Heart left ventricle (tissue), 16 donors: ENCODE measurements at places on chromosomes 2 and 18.

GRCh38 chr2:191580581-191580980 is 97.4 kb upstream of the NABP1 start:
- DNase-seq = no peak

DNA sequence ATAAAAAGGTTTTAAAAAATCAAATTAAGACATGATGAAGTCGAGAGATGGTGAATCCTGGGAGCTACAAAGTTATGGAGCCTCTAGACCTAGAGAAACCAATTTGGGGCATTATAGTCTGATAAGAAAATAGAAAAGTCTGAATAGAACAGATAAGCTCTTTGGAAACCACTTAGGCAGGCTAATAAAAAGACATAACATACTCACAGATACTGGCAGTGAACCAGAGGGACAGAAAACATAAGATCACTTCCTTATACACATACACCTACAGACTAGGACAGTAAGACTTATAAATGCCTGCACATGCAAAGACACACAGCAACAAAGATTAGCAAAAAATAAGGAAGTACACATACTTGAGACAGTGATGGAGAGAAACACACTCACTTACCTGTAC is 20.0 kb downstream of the SMC6 start:
- DNase-seq = no peak

GRCh38 chr18:55430026-55430425 is 158.0 kb downstream of the TCF4 start:
- no peak for DNase-seq

DNA sequence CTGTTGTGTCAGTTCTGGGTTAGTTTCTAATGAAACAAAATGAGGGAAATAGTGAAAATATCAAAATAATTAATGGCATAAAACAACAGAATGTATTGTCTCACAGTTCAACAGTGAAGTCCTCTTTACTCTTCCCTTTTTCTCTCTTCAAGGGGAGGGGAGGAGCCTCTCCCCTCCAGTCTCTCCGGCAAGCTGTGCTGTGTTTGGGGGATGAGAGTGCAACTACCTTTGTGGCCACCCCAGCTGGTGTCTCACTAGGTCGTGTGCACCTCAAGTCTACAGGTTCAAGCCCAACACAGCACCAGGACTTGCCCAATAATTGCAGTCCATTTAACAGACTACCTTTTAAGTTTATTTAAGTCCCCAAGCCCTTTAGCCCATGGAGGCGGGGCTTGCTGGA is 271.7 kb upstream of the DOK6 start:
- no peak for DNase-seq

DNA sequence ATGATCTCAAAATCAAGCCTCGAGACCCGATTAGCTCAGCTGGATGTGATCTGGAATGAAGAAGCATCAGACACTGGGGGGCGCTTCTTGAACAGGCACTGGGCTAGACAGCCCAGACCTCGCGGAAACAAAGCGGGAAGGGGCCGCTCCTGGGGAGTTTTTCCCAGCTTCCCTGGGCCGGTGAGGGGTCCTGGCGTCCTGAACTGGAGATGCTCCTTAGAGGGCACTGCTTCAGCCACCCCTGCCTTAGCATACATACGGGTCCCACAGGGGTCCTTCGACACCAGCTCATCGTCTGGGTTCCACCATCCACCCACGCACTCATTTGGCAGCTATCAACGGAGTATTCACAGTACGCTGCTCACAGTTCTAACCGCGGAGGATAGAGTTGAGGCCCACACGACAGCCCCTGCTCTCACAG is 146.7 kb downstream of the TSN start:
- peak; percentile 64 for DNase-seq

GRCh38 chr2:105882341-105882740 is 137.6 kb downstream of the NCK2 start:
- no peak for DNase-seq

- DNase-seq = no peak
Observed at GRCh38 chr18:48754559-48754958, 196.2 kb downstream of the SMAD7 start.

DNA sequence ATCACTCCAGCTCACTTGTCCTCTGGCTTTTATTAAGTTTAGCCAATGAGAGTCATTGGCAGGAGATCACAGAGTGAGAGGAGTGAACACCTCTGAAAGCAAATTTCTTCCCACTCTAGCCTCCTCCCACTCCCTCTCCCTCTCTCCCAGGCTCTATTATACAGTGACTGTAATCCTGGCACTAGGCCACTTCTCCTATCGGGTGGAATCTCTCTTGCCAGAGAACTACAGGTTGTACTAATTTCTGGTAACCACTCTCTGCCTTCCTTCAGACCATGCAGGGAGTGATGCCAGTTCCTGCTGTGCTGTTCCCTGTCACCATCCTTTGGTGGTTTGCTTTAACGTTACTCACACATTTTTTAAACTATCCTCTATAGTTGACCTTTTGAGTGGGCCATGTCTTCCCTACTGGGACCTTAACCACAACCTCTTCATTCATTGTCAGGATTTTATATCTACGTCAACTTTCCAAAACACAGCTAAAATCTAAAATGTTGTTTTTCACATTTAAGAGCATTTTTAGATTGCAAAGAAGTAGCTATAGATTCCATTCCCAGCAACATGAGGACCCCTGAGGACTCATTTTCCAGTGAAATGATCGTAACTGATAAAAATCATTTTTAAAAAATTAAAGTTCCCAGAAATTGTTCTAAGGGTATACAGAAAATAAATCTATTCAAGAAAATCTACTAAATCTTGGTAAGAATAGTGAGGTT is 217.1 kb downstream of the MREG start:
- DNase-seq = no peak

GRCh38 chr2:49582946-49583345 is 428.6 kb upstream of the FSHR start:
- DNase-seq = no peak

- DNase-seq = peak; percentile 50
Observed at GRCh38 chr18:35117951-35118411, 76.8 kb downstream of the MAPRE2 start.

DNA sequence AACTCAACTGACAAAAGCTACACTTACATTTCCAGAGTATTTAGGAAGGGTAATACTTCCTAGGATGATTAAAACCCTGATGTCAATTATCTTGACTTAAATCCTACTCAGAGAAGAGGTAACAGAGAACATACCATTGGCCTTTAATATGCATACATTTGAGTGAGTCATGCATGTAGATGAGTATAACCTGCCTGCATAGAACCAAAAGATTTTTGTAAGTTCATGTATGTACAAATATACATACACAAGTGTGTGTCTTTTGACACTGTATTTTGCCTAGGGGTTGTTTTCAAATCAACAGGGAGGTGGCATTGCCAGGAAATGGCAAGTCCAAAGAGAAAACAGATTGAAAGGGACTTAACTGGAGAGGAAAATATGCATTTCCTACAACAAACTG is 6.1 kb downstream of the BMP10 start:
- no peak for DNase-seq

- DNase-seq = no peak
Observed at GRCh38 chr2:63345285-63345633, 243.0 kb downstream of the WDPCP start.

DNA sequence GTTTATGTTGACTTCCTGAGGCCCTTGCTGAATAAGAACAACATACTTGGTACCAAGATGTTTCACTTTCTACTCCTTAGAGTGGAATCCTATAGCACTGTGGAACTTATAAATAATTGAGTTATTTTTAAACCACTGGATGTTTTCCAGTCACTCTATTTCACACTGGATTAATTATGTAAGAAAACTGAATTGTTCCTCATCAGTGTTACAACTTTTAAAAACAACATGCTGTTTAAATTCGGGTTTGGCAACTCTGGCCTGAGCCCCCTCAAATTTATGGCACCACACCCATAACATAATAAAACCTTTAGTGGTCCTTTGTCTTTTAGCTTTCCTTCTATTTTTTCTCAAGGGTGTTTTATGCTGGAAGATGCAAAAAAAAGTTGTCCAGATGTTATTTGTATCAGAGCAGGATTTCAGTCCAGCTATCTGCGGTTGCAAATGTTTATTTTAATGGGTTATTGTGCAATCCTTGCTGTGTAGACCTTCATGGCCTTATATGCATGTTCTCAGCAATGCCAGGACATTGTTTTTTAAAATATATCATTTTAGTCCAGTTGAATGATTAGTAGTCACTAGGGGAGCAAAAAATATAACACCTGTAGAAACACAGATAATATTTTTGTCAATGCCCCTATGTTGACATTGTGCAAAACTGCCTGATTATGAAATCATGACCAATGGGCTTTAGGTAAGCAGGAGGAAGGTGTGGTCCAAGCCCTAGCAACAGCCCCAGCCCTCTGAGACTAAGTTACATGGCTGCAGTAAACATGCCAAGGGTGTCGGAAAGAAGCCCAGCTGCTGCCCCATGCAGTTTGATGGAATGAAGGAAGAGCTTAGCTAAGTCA is 638.0 kb upstream of the ZEB2 start:
- peak; percentile 71 for DNase-seq

DNA sequence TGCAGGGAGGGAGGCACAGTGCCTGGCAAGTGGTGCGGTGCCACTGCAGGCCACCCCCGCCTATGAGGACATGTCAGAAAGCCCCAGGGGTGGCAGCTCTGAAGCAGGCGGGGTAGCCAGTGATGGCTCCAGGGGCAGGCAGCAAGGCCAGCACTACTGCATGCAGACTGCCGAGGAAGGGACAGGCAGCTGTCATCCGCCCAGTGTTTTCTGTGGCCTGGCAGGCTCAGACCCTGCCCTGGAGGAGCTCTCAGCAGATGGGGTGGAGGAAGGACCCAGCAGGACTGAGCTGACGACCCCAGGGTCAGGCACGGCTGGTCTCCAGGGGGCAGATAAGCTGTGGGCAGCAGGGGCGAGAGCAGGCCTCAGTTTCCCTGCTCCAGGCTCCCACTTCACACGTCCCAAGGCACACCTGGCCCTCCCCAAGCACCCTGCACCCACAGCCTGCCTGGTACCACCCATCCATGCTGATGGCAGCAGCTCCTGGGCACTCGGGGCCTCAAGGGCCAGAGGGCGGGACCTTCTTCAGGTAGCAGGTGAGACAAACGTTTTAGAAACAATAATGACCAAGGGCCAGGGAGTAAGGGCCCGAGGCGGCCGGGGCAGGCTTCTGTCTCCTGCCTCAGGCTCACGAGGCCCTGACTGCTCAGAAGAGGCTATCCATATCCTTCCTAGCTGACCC is 48.5 kb downstream of the HS6ST1 start:
- DNase-seq = peak; percentile 40

DNA sequence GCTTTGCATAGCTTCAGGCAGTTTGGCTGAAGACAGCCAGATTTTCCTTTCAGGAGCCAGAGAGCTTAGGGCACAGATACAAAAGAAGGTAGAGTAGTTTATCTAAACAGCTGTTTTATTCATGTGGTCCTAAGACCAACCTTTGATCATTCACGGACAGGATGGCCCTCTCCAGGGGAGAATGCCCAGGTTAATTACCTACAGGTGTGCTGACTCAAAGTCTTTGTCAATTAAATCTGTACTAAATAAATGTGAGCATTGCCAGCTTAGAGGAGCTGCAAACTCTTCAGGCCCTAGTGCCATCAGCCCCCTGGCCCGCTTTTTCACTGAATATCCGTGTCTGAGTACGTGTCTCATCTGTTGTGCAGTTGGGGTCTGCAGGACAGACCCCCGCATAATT is 554.7 kb downstream of the NUP35 start:
- DNase-seq = no peak

- DNase-seq = no peak
Observed at GRCh38 chr2:195575016-195575415, 82.0 kb upstream of the SLC39A10 start.

- no peak for DNase-seq
Observed at GRCh38 chr2:240132651-240132980, 3.5 kb downstream of the COPS9 start.

DNA sequence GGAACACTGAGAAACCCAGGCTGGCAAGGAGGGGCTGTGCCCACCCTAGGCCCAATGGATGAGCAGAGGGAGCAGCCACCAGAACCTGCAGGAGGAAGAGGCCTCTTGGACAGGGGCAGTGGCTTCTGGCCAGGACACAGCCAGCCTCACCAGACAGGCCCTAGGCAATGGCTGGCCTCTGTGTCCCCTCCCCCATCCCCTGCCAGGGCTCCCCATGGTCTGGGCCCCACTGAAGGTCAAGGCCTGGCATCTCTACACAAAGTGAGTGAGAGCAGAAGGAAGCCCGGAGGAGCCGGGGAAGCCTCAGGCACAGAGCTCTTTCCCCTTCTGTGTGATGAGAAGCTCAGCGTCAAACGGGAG is 6.3 kb downstream of the PRLH start:
- no peak for DNase-seq

GRCh38 chr18:21295101-21295500 is 53.1 kb downstream of the GREB1L start:
- DNase-seq = no peak

DNA sequence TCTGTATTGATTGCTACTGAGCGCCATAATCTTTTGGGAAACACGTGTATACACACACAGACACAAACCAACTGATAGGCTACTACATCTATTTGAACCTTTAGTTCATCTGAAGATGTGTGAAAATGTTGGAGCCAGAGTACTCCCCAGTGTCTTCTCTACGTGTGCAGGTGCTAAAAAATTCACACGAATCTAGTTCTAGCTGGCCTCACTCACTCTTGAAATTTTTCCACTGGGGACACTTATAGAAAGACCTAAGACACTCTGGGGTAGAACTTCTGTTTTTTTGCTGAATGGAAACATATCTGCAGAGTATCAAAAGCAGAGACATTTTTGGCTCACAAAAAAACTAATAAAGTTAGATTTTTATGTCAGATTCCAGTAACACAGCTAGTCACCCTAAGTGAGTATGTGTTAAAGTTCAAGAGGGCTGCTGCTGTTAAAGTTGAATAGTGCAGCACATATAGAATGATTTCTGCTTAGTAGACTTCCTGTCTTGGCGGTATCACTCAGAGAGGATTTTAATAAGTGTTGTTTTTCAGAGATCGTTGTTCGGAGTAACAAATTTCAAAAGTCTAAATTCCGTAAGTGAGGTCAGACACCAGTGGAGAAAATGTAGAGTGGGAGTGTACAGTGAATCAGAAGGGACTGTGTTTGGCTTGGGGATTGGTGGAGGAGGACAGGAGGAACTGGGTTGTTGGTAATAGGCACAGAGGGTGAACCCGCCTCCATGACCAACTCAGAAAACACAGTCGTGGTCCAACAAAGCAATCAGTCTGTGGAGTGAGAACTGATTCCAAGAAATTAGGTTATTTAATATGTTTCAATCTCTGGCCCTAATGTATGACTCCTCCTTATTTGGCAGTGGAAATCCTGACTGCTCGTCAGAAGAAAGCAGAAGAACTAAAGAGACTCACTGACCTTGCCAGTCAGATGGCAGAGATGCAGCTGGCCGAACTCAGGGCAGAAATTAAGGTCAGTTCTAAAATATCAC is 43.1 kb downstream of the KCTD18 start:
- peak; percentile 21 for DNase-seq

DNA sequence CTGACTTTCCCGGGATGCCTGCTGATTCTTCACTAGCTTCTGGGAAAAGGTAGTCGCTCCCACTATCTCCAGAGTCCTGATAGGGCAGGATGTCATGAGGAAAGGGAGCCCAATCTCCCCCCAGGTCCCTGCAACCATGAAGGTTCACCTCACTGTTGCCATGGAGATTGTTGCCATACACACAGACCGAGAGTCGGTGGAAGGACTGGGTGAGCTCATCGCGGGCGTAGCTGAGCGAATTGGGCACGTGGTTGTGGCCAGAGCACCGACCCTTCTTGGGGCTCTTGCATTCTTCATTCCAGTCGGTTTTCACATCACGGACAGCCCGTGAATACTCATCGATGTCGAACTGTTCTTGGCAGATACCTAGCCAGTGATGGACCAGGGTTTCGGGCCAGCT is 97.4 kb downstream of the MEP1B start:
- DNase-seq = no peak
